Activated CD8-positive, alpha-beta memory T cell treated with anti-CD3 and anti-CD28 coated beads for 1 hour (primary cell): ENCODE measurements at places on chromosomes 3 and 15.
A peak's percentile ranks its signal among the peaks of the same experiment; 100 is the strongest.

DNA sequence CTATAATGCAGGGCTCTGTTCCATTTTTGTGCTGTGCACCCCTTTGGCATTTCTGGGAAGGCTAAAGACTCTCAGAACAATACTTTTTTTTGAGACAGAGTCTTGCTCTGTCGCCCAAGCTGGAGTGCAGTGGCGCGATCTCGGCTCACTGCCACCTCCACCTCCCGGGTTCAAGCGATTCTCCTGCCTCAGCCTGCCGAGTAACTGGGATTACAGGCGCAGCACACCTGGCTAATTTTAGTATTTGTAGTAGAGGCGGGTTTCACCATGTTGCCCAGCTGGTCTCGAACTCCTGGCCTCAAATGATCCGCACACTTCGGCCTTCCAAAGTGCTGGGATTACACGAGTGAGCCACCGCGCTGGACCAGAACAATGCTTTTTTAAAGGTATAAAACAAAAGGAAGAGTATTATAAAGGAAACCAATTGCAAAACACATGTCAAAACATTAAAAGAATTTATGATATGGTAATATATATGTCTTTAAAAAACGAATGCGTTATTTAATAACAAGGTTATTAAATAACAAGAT lies 999 bp downstream of the SQOR start:
- no peak for DNase-seq

- DNase-seq: peak; percentile 14
Observed at GRCh38 chr3:113532698-113533533, 561 bp downstream of the SIDT1 start.

DNA sequence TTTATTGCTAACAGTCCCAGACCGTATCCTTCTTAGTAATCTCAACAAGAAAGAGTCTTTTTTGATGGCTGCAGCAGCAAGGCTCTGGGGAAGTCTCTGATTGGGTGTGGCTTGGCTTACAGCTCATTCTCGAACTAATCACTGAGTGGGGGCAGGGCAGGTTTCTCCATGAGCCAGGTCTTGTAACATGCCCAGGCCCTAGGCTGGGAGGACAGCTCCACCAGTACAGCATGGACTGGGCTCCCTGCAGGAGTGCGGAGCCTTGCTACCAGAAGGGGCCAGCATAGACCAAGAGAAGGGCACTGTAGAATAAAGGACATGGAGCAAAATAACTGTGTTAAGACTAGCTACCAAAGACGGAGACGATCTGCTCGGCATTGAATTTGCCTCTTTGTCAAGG lies 7.2 kb downstream of the CD276 start:
- no peak for DNase-seq

DNA sequence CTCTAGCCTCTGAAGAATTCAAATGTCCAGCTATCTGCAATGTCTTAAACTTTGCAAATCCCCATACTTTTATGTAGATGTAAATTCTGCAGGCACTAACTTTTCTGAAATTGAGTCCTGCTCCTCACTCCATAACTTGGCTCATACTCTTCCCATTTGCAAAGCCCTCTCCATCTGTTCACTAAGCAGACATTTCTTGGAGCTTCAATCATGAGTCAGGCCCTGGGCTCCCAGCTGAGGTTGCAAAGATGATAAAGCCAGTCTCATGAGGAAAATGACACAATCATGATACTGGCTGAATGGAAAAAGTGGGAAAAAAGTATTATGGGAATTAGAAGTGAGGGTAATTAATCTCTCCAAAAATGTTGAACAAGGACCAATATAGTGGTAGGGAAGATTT lies 507.6 kb downstream of the NR2F2 start:
- DNase-seq: no peak

GRCh38 chr3:134092208-134092701 lies 62.5 kb upstream of the SLCO2A1 start:
- no peak for DNase-seq

- no peak for DNase-seq
Observed at GRCh38 chr15:74387621-74388362, 20.3 kb upstream of the CYP11A1 start.

DNA sequence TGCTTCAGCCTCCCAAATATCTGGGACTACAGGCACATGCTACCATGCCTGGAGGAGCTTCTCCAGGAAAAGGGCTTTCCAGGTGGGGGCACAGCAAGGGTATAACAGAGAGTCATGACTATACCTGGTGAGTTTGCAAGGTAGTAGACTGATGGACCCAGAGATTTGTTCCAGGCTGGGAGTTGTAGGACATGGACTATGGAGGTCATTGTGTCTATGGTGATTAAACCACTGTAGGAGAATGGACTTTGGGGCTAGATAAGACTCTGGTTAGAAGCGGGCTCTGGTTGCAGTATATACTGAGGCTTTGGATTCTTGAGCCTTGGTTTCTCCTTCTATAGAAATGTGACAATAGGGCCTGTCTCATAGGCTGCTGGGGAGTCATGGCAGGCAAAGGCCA lies 104.7 kb downstream of the EPHB1 start:
- DNase-seq: no peak

DNA sequence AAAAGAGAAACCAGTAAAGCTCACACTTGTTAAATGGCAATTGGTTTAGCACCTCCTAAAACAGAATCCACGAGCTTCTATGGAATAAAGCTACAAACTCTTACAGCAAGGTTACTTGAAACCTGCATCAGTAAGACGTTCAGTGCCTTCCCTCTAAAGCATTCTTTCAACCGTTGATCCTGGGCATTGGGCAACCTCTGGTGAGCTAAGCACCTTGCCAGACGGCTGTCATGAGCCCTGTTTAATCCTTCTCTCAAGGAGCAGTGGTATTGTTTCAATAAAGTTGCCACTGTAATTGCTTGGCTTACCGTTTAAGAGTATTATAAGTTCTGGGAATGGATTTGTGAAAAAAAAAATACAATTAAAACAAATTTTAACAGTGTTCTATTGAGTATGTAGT lies 75.0 kb downstream of the COL8A1 start:
- DNase-seq: no peak

- DNase-seq: no peak
Observed at GRCh38 chr3:40765884-40766283, 241.1 kb downstream of the ZNF621 start.

GRCh38 chr3:142115867-142116668 lies 33.3 kb downstream of the TFDP2 start:
- DNase-seq: no peak

DNA sequence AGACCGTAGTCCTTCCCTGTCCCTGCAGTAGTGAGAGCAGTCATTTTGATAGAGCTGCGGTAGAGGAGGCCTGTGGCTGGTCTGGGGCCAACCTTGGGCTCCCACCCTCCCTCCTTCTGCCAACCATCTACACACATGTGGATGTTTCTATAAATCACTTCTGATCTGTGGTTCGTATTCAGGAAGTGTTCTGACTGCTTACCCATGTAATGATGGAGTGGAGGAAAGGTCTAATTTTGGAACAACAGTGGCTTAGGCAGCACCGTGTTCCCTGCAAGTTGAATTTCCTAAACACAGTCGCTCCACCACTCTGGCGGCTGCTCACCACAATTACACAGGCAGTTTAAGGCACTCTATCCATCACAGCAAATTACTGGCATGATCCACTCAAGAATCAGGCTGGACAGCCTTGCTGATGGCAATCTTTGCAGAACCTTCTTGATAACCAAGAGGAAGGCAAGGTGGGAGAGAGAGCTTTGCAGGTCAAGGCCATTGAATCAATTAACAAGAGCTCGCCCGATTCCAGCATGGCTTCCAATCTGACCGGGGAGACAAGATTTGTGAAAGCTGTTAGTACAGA lies 104.7 kb upstream of the VEPH1 start:
- no peak for DNase-seq

DNA sequence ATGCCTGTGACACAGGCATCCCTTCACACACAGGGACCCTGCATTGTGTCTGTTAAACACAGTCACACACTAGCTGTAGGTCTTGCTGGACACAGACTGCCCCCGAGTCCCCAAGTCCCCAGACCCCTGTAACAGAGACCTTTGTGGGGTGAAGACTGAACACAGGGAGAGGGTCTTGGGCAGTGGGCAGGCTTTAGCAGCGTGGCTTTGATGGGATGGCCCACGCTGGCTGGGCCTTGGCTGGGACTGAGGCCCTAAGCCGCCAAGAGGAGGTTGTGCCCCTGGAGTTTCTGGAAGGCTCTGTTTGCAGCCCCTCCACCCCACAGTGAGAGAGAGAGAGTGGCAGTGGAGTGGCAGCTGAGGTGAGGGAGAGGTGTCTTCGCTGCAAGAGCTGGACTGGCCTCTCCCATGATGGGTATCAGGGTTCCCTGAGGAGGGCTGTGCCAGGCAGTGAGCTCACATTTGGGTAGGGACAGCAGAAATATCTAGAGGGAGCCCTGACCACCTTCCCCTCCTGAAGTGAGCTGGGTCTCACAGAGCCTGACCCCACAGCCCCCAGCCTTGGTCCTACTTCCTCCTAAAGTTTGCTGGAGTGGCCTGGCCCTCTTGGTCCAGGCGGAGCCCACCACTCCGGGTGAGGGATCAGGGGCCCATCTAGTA lies 635 bp upstream of the VILL start:
- DNase-seq: no peak

GRCh38 chr15:37100966-37101215 lies 542 bp upstream of the MEIS2 start:
- DNase-seq: no peak

DNA sequence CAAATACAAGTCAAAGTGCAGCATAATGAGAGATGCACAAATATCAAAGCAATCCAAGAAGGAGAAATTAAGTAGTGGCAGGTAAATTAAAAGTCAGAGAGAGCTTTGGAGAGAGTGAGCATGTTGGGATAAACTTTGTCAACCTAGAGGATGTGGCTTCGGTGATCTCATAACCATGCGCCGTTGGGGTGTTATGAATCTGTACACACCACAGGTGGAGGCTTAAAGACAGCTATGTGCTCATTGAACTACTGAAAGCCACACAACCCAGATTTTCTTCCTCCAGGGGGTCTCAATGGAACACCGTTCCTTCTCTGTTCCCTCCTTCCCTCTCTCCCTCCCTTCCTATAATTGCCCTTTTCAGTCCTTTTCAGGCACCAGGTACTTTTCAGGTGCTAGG lies 52.0 kb downstream of the SUCNR1 start:
- DNase-seq: no peak

DNA sequence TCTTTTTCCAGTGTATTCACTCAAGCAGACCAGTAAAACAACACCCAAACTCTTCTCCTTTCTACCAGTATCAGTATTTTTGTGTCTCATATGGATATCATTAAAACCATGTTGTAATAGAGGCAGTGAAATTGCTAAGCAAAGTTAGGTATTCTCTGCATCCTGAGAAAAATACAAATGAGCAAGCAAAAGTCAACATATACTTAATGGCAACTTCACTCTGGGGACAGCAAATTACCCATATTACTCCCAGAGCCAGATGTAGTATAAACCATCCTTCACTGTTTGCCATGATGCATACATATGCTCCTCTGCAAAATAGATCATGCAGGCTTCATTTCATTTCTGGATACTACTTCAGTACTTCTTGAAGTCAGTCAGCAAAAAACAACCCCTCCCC lies 22.1 kb downstream of the UBA5 start:
- no peak for DNase-seq

- DNase-seq: no peak
Observed at GRCh38 chr15:77416954-77417353, 3.0 kb downstream of the PEAK1 start.

DNA sequence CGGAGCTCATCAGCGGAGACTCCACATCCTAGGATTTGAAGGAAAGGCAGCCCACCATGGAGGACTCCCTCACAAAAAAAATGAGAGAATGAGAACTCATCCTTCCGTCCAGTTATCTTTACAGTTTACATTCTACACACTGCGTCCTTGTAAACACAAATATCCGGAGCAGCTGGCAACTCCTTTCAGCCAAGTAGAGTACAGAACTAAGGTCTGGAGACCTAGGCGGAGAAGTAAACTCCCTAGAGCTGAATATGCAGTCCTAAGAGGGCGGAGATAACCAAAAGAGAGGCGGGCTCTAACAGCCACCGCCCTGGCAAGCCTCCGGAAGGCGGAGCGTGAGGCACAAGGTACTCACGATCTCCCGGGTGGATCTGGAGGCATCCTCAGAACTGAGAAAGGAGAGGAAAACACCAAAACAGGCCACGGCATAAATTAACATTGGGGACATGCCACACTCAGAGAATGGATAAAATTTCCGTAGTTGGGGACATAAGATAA lies 924 bp upstream of the SIN3A start:
- peak; percentile 61 for DNase-seq

DNA sequence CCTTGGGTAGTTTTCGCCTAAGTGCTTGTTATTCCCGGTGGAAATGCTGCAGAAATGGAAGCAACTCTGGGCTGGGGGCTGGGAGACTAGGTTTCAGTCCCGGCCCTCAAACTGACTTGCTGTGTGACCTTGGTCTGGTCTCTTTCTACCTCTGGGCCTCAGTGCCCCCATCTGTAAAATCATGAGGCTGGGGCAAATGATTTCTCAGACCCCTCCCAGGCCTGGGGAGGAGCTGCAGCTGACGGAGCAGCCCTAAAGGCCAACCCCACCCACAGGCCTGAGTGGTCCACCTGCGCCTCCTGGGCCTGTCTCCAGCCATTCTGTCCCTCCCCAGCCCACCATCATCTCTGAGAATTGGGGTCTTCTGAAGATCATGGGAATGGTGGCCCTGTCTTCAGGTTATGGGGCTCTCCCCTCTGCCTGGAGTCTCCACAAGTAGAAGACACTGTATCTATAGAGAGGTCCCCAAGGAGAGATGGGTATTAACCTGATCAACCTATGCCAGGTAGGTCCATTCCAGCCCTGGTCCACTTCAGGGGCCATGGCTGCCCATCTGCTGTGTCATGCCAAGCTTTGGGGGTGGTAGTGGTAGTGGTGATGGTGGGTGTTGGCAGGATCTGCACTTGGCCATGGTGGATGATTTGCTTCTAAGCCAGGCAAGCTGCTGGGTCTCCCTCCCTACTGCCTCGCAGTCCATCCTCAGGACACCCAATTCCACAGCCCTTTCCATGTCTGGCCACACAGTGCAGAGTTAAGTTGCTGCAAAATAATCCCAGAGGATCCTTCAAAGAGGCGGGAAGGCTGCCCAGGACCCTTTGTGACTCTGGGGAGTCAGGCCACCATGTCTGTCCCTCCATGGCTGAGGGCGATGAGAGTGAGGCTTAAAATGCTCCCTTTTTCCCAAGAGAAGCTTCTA lies 46.0 kb downstream of the ITGA11 start:
- DNase-seq: no peak

GRCh38 chr3:18672561-18672960 lies 247.4 kb upstream of the SATB1 start:
- DNase-seq: no peak

DNA sequence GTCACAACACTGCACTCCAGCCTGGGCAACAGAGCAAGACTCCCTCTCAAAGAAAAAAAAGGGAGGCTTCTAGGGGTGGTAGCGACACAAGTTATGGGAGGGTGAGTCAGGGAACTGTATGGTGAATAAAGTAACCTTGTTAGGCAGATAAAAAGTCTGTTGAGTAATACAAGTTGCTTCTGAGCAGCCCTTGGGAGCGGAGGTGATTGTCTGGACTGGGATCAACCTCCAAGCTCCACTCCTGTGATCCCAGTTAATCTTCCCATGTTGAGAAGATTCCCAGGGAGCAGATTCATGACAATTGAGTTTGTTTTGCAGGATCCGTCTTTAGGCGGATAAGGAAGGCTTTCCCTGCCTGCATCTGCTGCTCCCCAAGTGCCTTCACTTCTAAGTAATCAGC lies 335.9 kb downstream of the THSD4 start:
- no peak for DNase-seq
